ENCODE measurements at places on chromosomes 7 and 10. TPM values are rescaled to one million over a fixed set of nuclear protein-coding genes. Genes with fewer than 3 reads are reported as not detected.

DNA sequence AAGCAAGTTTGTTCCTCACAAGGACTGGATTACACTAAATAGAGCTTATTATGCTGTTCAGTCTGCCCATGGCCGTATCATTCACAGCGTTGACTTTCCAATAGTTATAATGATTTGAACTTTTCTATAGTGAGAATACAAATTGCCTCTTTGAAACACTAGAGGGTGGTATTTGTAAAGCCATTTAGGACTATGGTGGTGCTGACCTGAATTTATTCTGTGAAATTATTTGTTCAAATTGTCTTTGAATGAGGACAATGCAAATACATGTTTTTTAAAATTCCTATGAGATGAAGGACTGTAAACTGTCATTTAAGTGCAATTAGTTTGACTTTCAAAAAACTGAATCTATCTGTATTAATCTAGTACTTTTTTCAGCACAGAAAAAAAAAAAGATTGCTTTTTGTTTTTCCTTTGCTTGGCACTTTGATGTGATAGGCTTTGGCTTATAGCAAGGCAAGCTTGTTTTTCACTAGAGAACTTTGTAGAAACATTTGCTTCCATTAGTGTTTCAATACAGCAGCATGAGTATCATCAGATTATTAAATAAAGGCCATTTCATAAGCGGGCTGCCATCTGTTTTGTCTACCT is 122.7 kb upstream of the TMEM229A start:
- peak; percentile 62 for DNase-seq

- DNase-seq, result no peak
Observed at GRCh38 chr10:15758618-15759017, 38.9 kb upstream of the ITGA8 start.

GRCh38 chr10:48542471-48543181 is 62.2 kb downstream of the ARHGAP22 start:
- DNase-seq, result no peak

- DNase-seq, result no peak
Observed at GRCh38 chr7:1494447-1494846, 9.7 kb downstream of the INTS1 start.

DNA sequence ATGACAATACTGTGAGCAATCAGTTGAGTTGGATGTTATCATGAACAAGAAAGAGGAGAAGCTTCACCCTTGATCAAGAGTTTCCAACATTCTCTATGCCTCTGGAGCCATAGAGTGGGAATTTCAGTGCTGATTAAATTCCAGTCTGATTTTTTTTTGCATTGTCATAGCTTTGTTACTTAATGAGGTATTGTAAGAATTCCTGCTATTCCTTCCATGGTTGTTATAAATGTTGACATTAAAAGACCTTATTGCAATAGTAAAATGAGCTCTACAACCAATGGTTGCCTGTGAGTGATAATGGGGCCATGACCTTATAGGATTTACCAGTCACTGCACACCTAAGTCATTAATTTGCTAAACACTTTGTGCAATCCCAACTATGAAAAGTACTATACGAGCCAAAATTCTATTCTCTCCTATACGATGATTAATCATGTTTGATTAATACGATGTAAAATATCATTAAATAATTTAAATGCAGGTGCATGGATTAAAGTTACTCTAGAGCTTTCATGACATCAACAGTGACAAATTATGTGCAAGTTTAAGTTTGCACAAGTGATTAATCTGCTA is 353.2 kb upstream of the KLF6 start:
- no peak for DNase-seq

DNA sequence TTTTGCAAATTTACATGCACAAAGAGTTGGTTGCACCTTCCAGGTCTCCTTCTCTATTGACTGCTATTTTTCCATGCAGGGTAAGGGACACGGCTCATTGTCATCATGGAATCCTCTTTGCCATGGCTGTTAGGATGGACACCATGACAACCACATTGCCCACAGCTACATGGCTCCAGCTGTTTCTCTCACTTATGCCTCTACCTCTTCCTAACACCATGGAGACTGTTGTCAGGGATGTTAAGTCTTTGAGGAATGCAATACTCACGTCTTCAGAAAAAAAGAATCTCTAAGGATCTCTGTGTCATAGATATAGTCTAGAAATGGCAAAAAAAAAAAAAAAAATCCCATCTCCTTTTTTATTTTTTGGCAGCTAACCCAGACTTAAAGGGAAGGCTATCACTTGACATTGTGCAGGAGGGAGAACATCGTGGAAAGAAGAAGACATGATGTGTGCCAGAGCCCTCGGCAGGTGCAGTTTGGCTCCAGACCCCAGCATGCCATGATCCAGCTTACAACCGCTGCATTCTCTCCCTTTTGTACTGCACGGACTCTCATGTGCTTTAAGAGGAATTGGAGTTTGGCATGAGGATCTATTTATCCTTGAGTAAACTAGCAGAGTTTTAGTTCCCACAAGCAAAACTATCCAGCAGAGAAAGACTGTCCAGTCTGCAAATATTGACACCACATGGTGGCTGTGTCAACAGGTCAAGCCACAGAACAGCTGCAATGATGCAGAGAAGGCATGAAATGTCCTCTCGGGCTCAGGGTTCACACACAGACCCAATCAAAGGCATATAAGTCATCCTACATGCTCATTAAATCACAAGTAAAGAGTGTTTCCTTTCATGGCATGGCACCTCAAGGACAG is 70.8 kb downstream of the FRMD4A start:
- no peak for DNase-seq

GRCh38 chr10:128046953-128047290 is 79.3 kb downstream of the MKI67 start:
- DNase-seq, result no peak

- DNase-seq, result no peak
Observed at GRCh38 chr7:106070567-106071254, 41.4 kb downstream of the SYPL1 start.

SPDYE16 gene
- not detected for total RNA-seq

MUC12 gene
- 0.69 TPM for total RNA-seq

ELMO1 gene
- not detected for total RNA-seq

INMT gene
- total RNA-seq, result not detected

TEX36 gene
- not detected for total RNA-seq

THSD7A gene
- 0.06 TPM for total RNA-seq
